Activated CD8-positive, alpha-beta T cell treated with anti-CD3 and anti-CD28 coated beads, Interleukin-2, amount 10 ng/mL, durations not matched to agents 7 days and 5 days (primary cell): ENCODE measurements at places on chromosomes 1 and 21. TPM values are rescaled to one million over a fixed set of nuclear protein-coding genes. Genes with fewer than 3 reads are reported as not detected.

CFHR1 gene
- total RNA-seq: not detected

PADI1 gene
- not detected for total RNA-seq

DNA sequence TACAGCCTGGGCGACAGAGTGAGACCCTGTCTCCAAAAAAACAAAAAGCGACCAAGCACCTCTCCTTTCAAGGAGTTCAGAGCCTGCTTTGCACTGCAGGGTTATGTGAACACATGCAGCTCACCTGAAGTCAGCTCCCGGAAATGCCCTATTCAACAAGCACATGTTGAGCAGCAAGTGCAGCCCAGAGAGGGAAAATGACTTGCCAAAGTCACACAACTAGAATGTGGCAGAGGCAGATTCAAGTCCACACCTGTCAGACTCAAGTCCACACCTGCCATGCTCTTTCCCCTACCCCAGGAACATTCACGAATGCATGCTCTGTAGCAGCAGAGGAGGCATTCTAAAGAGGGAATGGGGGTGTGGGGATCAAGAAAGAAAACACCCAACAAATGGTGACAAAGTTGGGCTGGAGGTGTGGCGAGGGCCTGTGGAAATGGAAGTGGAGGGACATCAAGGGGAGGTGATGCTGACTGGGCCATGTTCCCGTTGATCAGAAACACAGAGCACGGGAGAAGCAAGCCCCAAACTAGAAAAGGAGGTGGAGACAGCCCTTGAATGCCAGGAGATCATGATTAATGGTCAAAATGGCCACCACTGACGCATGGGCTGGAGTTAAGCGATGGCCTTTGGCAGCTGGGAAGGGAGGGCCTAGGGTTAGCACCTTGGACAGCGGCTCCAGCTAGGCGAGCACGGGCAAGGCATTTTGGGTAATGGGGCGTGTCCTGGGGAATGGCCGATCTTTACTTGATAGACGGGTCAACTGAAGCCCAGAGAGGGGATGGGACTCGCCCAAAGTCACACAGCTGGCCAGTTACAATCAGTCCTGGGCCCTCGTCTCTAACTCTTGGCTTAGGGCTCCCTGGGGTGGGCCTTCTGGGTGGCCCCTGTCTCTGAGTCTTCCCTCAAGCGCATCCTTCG, 21.5 kb downstream of the RAP1GAP start:
- DNase-seq: peak; percentile 66

MROH9 gene
- not detected for total RNA-seq

NECTIN4 gene
- not detected for total RNA-seq

DNA sequence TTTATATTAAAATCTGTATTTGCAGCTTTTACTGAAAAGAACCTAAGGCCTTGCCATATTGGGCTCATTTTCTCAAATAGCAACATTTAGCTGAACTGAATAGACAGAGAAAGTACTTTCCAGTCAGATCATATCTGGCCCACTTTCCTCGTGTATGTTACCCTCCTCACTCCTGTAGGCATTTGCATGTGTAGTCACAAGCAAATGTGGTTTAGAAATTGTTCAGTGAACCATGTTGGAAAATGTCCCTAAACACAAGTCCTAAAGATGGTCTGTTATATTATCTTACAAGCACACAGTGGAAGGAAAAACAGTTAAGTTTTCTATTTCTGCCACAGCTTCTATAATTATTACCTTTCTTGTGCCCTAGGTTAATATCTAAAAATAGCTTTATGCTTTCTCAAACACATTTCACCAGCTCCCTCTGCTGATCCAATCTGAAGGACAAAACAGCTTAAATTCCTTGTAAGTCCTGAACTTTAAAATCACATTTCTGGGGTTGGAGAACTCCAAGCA, 606 bp upstream of the FMO4 start:
- no peak for DNase-seq

DNA sequence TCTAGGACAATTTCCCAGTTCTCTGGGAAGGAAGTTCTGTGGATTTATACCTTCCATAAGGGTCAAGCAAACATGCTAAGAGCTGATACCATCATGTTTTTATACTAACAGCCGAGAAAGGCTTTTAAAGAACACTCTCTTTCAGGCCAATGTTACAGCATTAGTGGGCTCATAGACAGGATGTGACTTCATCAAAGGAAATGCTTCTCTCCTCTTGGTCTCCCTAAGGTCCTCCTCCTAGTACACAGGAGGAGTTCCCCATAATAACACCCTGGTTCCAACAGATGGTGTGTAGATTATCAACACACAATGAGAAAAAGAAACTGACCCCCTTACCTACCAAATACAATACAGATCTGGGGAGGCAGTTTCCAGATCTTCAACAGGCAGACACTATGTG, 26.7 kb upstream of the GLIS1 start:
- no peak for DNase-seq

DNA sequence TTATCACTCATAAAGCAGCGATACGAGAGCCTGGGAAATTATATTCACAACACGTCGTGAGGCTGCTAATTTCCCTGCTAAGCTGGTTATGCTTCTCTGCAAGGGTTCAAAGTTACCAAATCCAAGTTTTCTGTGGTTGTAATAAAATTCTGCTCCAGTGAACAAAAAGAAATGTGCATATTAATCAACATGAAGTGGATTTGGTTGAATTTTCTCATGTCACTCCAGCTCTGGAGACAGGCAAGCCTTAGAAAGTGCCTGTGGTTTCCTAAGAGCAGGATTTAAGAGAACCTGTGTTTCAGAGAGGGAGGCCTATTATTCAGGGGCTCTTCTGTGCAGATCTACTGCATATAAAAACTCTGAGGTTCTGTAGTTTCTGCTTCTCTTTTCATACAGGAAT, 87.5 kb downstream of the WLS start:
- DNase-seq: no peak

SH3D21 gene
- 14.6 TPM for total RNA-seq

DNA sequence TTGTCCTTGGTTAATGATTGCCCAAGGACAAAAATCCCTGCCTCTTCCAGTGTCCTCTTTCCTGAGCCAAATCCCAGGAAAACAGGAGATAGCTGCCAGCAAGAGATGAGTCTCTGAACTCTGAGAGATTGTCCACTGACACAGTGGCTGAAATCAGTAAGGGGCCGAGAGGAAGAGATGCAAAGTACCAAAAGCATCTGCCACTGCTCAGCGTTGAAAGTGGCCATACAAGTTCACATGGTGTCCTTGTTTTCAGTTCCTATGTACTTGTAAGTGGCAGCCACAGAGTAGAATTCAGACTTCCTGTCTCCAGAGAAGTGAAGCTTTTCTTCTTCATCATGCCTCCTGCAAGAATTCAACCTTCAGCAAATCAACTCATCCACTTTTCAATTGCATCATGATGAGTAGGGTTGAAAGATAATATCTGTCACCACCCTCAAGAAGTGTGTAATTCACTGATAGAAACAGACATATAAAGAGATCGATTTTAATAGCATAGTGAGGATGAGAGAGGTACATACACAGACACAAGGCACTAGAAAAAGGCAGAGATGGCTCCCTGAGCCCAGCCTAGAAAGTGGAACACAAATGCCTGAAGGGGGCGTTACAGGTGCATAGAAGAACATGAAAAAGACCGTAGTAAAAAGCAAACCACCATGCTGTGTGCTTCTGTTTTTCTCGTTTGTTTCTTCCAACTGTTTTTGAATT, 185.8 kb downstream of the MRPL39 start:
- peak; percentile 79 for DNase-seq

OPTC gene
- not detected for total RNA-seq

OR2L5 gene
- total RNA-seq: not detected

DNA sequence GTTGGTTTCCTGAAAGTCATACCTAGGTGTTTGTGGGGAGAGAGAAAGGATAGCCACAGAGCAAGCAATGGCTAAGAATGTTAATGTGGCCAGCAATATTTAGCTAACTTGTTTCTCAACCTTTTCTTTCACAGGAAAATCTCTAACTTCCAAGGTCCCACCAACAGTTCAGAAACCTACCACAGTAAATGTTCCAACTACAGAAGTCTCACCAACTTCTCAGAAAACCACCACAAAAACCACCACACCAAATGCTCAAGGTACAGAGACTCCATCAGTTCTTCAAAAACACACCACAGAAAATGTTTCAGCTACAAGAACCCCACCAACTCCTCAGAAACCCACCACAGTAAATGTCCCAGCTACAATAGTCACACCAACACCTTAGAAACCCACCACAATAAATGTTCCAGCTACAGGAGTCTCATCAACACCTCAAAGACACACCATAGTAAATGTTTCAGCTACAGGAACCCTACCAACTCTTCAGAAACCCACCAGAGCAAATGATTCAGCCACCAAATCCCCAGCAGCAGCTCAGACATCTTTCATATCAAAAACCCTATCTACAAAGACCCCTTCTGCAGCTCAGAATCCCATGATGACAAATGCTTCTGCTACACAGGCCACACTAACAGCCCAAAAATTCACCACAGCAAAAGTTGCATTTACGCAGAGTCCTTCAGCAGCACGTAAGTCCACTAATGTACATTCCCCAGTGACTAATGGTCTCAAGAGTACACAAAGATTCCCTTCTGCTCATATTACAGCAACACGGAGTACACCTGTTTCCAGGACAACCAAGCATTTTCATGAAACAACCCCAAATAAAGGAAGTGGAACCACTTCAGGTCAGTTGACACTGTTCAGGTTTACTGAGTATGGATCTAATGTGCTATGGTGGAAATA, 15.3 kb downstream of the CD55 start:
- peak; percentile 88 for DNase-seq

DNA sequence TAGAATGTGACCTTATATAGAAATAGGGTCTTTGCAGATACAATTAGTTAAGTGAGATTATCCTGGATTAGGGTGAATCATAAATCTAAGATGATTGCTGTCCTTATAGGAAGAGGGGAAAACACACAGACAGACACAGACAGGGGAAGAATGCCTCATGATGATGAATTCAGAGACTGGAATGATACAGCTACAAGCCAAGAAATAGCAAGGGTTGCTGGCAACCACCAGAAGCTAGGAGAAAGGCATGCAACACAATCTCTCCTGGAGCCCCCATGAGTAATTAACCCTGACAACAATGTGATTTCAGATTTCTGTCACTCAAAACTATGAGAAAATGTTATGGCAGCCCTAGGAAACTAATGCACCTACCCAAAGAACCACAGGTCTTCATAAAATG, 19.1 kb upstream of the PPIH start:
- DNase-seq: no peak

TMEM200B gene
- not detected for total RNA-seq

MIXL1 gene
- not detected for total RNA-seq

GRCh38 chr1:159113596-159114433, 37.2 kb upstream of the AIM2 start:
- no peak for DNase-seq

DNA sequence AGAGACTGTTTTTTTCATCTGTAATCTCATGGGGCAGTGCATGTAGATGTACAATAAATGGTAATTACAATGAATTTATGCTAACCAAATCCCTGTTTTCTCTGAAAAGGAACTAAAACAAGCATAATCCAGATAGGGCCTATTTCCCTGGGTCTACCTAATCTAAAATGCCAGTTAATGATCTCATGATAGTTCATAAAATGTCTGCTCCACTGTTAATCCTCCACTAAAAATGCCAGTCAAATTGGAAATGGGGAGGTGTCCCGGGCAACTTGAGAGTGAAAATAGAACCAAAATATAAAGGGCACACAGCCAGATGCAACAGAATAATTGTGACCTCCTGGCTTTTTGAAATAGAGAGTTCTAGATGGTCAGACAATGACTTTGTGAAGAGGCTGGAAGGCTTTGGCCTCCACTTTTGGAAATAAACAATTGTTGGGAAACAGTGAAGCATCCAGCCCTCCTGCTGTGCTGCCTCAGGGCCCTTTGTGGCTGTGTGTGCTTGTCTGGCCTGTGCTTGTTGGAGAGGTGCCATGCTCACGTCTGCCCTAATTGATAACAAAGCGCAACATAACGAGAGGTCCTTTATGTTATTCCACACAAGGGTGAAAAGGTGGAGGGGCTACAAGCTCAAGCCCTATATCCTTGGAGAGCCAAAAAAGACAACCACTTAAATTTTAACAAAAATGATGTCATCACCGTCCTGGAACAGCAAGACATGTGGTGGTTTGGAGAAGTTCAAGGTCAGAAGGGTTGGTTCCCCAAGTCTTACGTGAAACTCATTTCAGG, 97.7 kb downstream of the ATP5PO start:
- no peak for DNase-seq

DNA sequence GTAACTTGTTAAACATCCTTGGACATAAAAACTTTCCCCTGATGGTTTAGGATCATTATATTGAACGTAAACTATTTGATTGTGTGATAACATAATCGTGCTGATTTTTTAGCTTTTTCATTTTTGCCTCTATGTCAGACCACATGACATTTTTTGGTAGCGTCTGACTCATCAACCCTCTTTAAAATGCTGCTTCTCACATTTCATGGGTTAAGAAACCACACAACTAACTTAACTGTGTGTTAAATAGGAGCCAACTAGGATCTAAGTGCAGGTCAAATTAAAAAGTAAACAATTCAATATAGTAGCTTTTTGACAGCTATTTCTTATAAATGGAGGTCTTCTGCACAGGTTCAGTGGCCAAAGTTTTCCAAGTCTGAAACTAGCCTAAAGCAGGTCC, 9.8 kb downstream of the BTG3 start:
- no peak for DNase-seq

PGLYRP4 gene
- total RNA-seq: not detected

GRCh38 chr1:10046356-10047085, 13.8 kb downstream of the UBE4B start:
- no peak for DNase-seq

C1QC gene
- total RNA-seq: not detected

DNA sequence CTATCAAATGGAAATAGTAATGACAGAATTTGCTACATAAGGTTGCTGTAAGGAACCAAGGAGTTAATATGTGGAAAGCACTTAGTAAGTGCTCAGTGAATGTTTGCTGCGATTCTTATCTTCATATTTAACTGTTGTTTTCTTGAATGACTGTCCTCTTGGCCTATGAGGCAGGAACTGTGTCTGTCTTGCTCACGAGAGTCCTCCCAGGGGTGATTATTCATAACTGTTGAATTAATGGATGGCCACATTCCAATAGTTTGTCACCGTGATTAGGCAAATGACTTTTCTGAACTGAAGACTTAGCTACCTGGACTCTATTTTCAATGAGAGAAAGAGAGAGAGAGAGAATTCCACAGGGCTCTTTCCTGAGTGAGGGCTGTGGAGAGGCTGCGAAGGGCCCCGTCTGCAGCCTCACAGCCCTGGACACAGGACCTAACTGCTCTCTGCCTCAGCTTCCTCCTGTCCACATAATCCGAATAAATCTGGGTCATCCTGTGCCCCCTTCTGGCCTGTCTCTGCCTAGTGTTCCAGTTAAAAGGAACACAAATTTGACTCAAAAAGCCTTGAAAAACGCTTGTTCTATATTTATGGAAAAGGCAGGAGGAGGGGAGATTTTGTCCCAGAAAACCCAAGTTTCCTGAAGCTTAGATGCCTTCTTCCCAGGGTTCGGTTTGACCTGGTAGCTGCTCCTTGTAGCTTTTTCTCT, 8.5 kb downstream of the EDN2 start:
- no peak for DNase-seq

ADORA1 gene
- total RNA-seq: not detected

RAP1GAP gene
- 0.13 TPM for total RNA-seq

DNA sequence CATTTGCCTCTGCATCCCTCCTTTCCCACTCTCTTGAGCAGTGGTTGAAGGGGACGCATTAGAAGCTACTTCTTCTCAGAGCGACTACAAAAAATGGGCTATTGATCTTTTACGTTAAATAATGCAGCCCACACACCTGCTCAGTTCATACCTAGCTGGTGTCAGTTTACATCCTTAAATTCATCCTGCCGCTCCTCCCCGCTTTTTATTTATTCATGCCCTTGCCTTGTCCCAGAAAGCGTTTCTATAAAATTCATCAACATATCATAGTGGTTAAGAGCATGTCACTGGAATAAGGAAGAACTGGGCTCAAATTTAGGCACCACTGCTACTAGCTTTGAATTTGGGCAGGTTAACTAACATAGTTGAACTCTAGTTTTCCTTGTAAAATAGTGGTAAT, 66.0 kb upstream of the TINAGL1 start:
- DNase-seq: no peak
